Stimulated activated CD8-positive, alpha-beta memory T cell treated with anti-CD3 and anti-CD28 coated beads, Interleukin-2, amount 100 ng/mL, for 1 hour (primary cell): ENCODE measurements at places on chromosomes 6 and 20.

- no peak for DNase-seq
Observed at GRCh38 chr6:33279971-33280511, 3.1 kb downstream of the B3GALT4 start.

- DNase-seq, result no peak
Observed at GRCh38 chr20:50753152-50753551, 21.8 kb downstream of the PARD6B start.

DNA sequence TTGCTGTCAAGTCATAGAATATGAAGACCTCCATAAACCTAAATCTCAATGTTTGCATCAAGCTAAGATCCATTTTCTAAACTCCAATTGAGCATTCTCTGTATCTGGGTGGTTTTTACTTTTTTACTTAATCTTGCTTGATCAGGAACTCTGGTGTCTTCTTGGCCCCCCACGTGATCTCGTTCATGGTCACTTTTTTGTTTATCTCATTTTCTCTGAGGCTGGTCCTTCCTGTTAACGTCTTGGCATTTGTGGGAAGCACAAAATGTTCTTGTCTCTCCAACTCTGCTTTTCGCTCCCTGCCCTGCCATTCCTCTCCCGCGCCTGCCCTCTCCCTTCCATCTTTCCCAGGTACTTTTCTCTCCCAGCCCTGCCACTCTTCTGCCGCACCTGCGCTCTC, 14.0 kb upstream of the MAPRE1 start:
- no peak for DNase-seq

- DNase-seq, result no peak
Observed at GRCh38 chr6:37798436-37799262, 20.9 kb upstream of the ZFAND3 start.

- no peak for DNase-seq
Observed at GRCh38 chr20:25076731-25077609, 5.0 kb downstream of the VSX1 start.

DNA sequence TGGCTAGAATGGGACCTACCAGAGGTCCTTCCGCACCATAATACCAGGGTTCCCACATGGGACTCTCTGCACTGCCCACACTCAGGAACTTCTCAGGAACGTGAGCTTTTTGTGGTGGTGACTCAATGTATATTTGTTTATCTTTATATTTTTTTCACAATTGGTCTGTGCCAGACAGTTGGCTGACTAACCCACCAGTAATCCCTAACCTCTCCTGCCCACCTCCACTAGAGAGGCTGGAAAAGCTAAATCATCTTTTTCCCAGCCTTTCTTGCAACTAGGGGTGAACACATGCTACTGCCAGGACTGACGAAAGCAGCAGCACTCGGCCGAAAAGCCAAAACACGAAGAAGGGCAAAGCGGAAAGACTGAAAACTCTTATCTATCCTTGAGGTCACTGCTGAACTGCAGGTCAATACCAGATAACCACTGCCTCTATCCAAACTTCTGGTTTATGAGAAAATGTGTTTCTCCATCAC, 112.9 kb downstream of the TRERF1 start:
- DNase-seq, result no peak

- DNase-seq, result no peak
Observed at GRCh38 chr20:35252037-35252461, 25.6 kb downstream of the MMP24 start.

DNA sequence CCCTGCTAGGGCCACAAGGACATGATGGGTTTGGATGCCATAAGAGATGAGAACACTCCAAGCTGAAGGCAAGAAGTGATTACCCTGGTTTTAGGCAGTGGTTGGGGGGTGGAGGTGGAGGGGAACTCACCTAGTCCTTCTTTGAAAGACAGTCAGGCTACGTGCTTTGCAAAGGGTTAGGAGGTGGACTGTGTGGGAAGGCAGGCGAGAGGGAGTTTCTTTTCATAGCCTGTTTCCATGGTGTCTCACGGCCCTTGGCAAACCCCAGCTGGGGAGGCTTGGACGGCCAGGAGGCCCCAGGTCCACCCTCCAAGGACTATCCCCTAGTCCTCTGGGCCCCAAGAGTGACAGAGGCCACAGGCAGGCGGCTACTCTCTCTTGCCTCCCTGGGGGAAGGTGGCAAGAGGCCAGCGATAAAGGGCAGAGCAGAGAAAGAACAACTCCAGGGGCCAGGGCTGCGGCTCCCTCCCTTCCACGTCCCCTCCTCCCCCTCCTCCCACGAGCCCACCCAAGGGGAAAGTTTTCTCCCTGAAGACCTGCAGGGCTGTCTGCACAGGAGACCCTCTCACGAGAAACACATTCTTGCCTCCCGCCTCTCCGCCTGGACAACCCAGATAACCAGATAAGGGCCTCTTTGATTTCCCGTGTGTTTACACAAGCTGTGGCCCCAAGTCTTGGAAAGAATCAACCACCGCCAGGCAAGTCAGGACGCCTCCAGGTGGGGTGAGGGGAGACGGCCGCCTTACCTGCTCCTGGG, 74.4 kb downstream of the NOL4L start:
- DNase-seq, result no peak

DNA sequence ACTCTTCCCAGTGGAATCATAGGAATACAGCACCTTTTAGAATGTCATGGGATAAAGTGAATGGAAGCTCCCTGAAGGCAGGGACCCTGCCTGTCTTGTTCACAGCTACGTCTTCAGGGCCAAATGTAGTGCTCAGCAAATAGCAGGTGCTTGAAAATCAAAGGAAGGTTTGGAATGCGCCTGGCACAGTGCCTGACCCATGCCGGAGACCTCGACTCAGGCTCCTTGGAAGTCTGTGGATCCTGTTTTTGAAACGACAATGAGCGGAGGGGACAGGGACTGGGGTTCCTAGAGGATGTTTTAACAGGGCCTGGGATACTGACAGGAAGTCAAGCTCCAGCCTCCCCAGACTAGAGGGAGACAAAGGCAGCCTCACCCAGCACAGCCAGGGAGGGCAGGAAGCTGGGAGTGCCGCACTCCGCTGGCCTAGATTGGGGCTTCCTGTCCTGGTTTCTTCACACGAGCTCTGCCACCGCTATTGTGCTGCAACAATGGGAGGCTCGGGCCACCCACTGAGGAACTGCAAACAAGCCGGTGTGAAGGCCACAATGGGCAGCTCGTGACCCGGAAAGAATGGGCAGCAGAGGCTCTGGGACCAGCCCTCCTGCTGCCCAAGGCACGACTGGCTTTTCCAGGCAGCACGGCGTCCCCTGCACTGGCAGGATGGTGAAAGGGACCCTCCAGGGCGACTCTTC, 76.7 kb downstream of the PREX1 start:
- no peak for DNase-seq

- DNase-seq, result no peak
Observed at GRCh38 chr20:51021067-51022025, 1.6 kb downstream of the KCNG1 start.

- no peak for DNase-seq
Observed at GRCh38 chr6:30075094-30075789, at the start of gene RNF39. TSS of gene RNF39 (minus strand) at chr6:30075769. CDS start at chr6:30075585, 184 bp downstream.

DNA sequence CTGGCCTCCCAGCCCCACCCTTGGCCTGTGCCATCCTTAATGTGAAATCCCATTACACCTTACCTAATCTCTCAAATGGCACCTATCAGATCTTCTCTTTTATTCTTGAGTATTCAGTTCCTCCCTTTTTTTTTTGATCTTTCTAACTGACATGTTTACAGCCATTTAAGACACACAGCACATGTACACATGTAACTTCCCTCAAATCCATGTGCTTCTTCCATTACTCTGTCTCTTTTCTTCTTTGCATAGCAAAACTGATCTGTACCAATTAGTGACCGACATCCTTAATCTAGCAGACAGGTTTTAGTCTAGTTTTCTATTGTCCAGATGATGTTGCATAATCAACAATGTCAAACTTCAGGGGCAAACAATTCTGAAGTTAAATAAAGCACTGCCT, 413.8 kb upstream of the FLRT3 start:
- no peak for DNase-seq

GRCh38 chr6:133286765-133287164, 45.6 kb downstream of the EYA4 start:
- DNase-seq, result no peak

DNA sequence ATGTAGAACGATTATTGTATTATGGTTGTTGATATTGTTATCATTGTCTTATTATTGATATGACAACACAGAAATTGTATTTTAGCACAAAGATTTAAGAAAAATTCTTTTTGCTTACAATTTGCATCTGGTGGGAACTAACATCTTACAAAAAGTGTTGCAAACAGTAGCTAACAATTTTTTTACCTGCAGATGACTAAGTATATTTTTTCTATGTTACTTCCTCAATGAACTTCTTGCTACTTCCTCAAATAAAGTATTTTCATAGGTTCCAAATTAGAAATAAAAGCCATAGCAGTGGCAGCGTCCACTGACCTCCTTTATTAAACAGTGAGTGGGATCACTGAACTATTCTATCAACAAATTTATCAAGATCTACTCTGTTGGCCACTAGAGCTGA, 847.0 kb downstream of the PHF3 start:
- no peak for DNase-seq

- DNase-seq, result no peak
Observed at GRCh38 chr6:35484921-35485392, 11.9 kb downstream of the TEAD3 start.

- DNase-seq, result no peak
Observed at GRCh38 chr6:101700655-101701054, 307.1 kb downstream of the GRIK2 start.

DNA sequence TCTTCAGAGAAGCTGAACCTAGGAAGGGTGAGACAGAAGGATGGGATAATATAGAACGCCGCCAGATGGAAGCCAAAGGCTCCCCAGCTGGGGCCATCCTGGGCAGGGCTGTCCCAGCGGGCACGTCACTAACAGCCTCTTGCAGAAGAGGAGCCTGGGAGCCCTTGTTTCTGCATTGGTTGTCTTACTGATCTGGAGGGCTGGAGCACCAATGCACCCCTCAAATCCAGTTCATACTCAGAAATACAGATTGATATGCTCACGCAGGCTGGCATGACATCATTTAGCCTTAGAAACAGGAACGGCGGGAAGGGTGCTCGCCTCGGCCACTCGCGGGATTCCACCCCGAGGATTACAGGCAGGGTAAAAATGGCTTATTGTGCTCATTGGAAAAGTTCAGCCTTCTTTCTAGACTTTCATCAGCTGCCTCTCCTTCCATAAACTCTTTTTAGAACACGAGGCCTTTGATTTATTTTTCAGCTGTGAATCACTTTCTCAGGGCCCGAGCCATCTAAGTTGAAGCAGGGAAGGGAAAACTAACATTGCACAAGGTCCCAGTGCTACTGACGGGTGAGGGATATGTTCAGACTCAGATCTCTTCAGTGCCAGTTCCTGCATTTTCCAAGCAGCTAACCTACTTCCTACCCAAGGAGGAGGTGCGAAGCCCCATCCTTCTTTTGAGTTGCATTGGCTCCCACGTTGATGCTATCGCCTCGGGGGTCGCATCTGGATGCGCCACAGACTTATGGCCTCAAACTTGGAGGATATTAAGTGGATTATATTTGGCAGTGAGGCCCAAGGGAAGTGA, 82.3 kb downstream of the GMPR start:
- no peak for DNase-seq

DNA sequence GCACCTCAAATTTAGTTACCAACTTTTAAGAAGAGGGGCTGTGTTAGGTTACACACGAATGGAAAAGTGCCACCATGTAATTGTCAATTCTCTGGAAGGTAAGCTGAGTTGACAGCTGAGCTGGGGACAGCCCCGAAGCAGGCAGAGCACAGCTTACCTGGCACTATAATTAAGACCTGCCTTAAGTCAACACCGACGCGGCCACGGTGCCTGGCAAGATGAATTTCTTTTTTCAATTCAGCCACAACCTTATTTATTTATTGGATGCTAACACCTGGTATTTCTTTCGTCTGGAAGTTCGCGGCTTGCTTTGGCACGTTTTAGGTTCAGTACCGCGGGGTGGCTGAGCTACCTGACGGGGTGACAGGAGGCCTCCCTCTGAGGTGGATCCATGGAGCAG, 40.6 kb upstream of the NFATC2 start:
- no peak for DNase-seq

- no peak for DNase-seq
Observed at GRCh38 chr6:46042355-46042999, 26.8 kb upstream of the CLIC5 start.
